Suprapubic skin (tissue), 4 donors: ENCODE measurements at places on chromosomes 4 and X. TPM values are rescaled to one million over a fixed set of nuclear protein-coding genes. Genes with fewer than 3 reads are reported as not detected.

The CXXC4 gene
- total RNA-seq = 0.55 TPM

GRCh38 chr4:78022517-78022916, 34.6 kb upstream of the FRAS1 start:
- H3K36me3 ChIP-seq = no peaks in the 10 kb centered on the region
- no peak overlapping the region for H3K27ac ChIP-seq
- H3K4me1 ChIP-seq = no peaks in the 10 kb centered on the region

The ASB12 gene
- total RNA-seq = not detected

- no peak overlapping the region for H3K27ac ChIP-seq
- no peak overlapping the region for H3K4me3 ChIP-seq
- H3K27me3 ChIP-seq = no peaks in the 10 kb centered on the region
- no peaks in the 10 kb centered on the region for H3K36me3 ChIP-seq
Measured at GRCh38 chr4:78428996-78429395, 122.6 kb upstream of the ANXA3 start.
